ENCODE measurements at places on chromosomes 4 and X.
A peak's percentile ranks its signal among the peaks of the same experiment; 100 is the strongest.

GRCh38 chr4:154328030-154328429 is 163.6 kb downstream of the DCHS2 start:
- no peak for DNase-seq

DNA sequence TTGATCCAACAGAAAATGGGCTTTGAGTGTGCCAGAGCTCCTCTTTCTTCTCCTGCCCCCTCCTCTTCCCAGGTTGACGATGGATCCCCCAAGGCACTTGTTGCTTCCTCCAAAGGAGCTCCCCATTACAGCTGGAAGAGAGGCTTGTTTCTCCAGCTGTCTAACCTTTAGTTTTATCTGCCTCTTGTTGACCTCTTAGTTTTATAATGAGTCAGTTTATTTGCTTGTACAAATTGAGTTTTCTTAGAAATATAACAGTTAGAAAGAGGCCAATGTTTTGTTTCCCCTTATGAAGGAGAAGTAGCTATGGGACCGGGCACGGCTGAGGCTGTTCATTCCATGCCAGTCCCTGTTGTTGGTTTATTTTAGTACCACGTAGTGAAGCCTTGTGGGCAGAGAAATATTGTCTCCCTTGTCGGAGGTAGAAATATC is 158.2 kb downstream of the SPRY1 start:
- peak; percentile 9 for DNase-seq

GRCh38 chrX:68508799-68509198 is 9.9 kb downstream of the YIPF6 start:
- DNase-seq: no peak

GRCh38 chr4:152352215-152352614 is 183.7 kb downstream of the FBXW7 start:
- DNase-seq: no peak

DNA sequence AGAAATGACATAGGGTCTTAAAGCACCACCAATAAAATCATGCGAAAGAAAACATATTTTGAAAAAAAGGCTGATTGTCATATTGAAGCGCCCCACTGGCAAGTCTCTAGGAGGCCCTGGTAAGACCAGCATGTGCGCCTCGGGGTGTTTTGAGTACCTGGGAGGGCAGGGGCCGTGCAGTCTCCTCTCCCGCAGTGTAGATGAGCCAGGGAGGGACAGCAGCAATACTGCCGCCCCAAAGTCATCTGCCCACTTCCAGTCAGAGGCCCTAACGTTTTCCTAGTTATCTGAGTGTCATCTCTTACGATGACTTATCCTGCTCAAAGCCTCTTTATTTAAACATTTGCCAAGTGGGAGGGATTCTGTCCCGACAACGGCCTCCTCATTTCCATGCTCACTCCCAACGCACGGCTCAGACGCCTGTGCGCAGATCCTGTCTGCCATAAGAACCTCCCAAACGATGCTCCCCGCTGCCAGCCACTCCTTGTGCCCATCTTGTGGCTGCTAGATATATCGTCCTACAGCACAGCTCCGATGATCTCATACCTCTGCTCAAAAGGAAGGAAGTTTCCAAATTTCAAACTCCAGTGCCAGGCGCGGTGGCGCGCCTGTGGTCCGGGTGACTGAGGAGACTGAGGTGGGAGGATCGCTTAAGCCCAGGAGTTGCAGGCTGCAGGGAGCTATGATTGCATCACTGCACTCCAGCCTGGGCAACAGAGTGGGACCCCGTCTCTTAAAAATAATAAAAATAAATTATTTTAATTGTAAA is 17.2 kb upstream of the SCRG1 start:
- DNase-seq: no peak
